ENCODE measurements at places on chromosomes 16 and 17.

DNA sequence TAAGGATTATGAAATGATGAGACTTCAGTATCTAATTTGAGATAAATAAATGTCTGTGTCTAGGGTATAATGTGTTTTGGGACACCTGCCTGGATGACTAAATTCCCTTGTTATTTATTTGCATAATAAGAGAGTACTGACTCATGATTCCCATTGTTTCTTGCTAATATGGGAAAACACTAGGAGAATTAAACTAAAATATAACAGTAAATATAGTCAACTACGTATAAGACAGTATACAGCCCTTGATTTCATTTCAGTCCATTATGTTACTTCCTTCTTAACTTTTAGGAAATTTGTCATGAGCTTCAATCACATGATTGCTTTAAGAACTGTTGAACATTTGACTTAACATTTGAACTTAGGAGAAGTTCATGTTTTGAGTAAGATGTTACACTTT lies 62.4 kb downstream of the VMP1 start:
- no peak for DNase-seq

GRCh38 chr16:85557083-85557970 lies 55.8 kb upstream of the GSE1 start:
- DNase-seq, result no peak

DNA sequence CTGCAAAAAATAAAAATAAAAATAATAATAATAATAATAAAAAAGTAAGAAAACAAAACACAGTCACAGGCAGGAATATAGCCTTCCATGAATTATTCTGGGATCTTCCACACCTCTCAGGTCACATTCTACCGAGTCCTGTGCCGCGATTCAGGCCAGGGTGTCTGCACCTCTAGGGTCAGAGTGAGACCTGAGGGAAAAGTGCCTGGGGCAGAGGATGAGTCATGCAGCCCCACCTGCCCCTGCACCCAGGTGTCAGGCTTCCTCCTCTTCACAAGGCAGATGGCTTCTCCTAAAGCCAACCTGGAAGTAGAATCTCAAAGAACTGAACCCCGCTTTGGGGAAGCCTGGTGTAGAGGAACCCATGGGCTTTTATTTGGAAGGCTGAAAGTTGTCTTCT lies 283.7 kb downstream of the CPPED1 start:
- DNase-seq, result no peak

DNA sequence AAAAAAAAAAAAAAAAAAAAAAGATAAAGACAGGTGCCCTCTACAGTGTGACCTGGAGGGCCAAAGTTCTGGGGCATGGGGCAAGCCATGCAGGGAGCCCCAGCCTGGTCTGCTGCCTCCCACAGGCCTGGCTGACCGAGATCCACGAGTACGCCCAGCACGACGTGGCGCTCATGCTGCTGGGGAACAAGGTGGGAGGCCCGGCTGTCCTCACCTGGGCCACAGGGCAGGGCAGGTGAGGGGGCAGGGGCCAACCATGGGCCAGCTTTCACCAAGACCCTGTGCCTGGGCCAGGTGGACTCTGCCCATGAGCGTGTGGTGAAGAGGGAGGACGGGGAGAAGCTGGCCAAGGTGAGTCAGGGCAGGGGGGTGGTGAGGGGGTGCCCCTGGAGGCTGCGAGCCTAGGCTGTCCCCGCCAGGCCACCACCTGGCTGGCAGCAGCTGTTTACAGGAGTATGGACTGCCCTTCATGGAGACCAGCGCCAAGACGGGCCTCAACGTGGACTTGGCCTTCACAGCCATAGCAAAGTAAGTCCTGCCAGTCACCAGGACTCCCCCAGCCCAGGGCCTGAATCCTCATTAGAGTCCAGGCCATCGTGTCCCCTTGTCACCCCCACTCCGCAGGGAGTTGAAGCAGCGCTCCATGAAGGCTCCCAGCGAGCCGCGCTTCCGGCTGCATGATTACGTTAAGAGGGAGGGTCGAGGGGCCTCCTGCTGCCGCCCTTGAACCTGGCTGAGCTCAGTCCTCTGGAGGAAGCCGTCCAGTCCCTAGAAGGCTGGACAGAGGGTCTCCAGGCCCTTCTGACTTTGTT lies 2.7 kb upstream of the TRAF7 start:
- no peak for DNase-seq

DNA sequence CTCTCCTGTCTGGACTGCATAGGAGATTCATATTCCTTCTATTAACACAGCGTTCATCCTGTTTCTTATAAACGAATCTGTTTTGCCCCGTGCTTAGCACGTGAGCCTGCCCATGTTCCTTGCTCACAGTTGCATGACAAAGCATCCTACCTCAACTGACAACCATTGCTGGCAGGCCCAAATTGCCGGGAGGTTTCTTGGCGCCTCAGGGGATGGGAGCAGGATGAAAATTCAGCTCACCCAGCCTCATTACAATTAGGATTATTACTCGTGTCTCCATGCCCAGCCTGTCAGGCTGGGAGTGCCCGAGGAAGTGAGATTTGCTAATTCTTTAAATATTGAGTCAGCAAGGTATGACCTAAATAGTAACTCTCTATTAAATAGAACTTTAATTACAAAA lies 36.7 kb upstream of the HELZ start:
- DNase-seq, result no peak

DNA sequence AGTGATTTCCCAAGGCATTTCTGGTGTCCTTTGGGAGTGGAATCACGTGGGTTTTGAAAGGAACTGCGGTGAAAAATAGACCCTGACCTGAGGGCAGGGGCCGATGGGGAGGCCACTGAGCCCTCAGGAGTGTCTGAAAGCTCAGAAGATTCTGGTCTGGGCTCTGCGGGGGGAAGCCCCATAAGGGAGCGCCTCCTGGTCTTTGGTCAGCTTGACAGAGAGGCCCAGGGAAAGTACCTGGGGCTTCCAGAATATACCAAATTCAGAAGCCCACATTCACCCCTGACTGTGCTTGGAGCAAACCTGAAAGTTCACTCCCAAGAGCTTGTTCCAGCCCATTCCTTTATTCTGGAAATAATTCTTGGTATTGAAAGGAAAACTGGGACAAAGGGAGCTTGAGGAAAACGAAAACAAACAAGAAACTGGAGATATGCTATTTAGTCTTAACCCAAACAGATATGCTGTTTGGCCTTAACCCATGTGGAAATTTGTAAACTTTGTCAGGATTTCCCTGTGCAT lies 23.2 kb upstream of the NAGLU start:
- no peak for DNase-seq

- DNase-seq, result no peak
These were observed 28.9 kb upstream of the RBFOX1 start for GRCh38 chr16:7303660-7304200.

- DNase-seq, result no peak
These were observed 29.0 kb upstream of the RNPS1 start for GRCh38 chr16:2296661-2297505.

GRCh38 chr17:43612515-43612914 lies 49.2 kb downstream of the MEOX1 start:
- no peak for DNase-seq

- no peak for DNase-seq
These were observed 16.6 kb downstream of the MLYCD start for GRCh38 chr16:83915491-83915890.

DNA sequence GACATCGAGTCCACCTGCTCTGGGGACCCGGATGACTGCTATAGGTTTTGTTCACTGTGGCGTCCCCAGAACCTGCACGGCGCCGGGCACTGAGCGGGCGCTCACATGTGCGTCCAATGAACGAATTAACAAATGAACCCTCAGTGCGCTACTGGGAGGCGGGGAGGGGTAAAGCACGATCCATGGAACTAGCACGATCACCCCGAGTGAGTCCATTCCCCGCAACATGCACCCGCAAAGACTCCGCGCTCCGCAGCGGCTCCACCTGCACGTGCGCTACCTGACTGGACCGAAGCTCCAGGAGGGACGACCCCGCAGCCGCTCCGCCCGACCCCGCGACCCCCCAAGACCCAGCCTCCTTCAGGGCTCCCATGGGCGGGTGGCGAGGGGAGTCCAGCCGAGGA lies 491 bp downstream of the TRAP1 start:
- DNase-seq, result peak; percentile 24

DNA sequence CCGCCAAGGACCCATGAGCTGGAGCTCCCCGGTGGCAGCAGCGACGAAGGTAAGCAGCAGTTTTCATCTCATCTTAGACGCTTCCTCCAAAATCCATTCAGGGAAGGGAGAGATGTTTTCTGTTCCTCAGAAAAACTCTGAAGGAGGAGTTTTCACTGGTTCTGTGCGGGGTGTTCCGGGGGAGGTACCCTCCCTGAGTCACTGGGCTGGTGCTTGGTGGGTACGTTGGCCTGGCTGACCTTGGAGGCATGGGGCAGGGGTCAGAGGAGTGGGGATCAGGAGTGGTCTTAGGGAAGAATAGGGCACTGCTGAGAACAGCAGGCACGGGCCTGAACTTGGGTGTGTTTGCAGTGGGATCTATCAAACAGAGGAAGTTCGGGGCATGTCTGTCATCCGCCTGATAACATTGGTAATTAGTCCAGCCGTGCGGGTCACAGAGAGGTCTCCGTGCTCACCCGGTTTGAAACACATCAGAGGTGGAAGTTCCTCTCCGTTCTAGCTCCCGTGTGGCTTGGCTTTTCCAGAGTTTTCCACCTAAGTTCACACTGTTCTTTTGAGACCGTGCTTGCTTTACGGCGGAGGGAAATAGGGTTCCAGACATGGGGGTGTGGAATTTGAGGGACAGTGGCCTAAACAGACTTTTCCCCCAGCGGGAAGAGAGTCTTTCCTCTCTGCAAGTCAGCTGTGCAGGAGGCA lies 59.6 kb upstream of the CIBAR2 start:
- no peak for DNase-seq

DNA sequence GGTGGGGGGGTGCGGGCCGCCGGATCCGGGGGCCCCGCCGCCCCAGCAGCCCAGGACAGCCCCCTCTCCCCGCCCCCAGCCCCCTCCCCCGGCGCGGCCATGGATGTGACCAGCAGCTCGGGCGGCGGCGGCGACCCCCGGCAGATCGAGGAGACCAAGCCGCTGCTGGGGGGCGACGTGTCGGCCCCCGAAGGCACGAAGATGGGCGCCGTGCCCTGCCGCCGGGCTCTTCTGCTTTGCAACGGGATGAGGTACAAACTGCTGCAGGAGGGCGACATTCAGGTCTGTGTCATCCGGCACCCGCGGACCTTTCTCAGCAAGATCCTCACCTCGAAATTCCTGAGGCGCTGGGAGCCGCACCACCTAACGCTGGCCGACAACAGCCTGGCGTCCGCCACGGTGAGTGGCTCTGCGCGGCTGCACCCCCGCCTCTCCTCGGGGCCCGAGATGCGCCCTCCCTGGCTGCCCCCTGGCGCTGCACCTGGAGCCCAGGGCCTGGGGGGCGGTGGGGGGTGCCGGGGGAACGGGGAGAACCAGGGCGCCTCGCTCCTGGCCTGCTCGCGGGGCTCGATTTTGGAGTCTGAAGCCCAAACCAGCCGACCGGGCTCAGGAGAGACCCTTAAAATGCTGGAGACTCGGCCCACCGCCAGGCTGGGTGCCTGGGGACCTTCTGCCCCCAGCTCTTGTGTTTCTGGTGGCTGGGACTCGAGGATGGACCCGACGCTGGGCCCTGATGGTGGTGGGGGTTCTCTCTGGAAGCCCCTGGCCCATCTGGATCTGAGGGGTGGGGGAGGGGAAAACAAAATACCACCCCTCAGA lies 744 bp downstream of the CMIP start:
- no peak for DNase-seq

- no peak for DNase-seq
These were observed 1.5 kb downstream of the MRPL10 start for GRCh38 chr17:47829870-47830269.

GRCh38 chr17:73262676-73263642 lies 1.3 kb upstream of the CPSF4L start:
- no peak for DNase-seq

DNA sequence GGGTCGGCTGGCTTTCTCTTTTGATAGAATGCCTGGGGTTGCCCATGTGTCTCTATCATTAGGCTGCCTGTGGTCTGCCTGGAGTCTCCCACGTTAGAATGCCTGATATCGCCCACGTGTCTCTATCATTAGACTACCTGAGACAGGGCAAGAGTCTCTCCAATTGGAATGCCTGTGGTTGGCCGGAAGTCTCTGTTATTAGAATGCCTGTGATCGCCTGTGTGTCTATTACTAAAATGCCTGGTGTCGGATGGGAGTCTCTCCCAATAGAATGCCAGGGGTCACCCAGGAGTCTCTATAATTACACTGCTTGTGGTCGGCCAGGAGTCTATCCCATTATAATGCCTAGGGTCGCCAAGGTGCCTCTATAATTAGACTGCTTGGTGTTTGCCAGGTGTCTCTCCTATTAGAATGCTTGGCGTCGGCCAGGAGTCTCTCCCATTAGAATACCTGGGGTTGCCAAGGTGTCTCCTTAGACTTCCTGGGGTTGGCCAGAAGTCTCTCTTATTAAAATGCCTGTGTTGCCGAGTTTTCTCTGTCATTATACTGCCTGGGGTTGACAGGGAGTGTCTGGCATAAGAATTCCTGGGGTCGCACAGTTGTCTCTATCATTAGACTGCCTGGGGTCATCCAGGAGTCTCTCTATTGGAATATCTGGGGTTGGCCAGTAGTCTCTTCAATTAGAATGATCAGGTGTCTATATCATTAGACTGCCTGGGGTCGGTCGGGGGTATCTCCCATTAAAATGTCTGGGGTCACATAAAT lies 2272.8 kb downstream of the TP53TG3F start:
- no peak for DNase-seq

DNA sequence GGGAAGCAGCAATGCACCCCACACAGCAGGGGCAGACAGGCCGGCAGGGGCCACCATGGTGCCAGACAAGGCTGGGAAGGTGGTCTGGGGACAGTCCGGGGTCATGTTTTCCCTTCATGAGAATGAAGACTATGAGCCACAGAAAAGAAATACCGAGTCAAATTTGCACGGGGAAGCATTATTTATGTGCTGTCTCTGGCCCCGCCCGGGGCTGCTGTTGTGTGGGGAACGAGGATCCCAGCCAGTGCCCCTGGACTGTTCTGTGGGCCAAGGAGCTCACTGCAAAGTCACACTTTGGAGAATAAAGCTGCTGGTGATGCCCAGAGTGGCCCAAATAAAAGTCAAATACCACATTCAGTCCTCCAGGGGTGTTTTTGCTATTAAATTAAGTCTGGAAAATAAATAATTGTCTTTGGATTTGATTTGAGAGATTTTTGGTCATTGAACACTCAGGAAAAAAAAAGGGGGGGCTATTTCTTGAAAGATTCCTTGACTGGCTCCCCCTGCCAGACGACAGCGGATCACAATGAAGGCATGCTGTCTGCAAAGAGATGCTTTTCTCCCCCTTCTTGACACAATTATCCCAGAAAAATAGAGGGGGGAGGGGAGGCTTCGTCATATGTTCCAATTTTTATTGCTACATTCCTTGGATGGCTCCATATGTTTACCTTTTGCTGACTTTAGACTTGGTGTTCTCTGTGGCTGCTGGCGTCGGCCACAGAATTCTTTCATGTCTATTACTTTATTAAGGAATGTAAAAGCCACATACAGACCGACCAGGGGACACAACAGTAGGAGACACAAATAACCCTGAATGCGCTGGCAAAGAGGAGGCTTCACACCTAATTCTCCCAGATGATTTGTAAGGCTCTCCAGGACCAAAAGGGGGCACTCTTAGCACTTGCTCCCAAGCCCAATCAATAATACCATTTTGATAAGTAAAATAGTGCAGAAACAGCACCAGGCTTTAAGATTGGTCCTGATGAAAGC lies 27.1 kb upstream of the ANKFN1 start:
- DNase-seq, result no peak

- DNase-seq, result no peak
These were observed 297.5 kb upstream of the XYLT1 start for GRCh38 chr16:17768257-17768656.

- no peak for DNase-seq
These were observed 4.7 kb upstream of the KRTAP3-1 start for GRCh38 chr17:41013606-41014005.

- DNase-seq, result no peak
These were observed 5.6 kb upstream of the SUPT4H1 start for GRCh38 chr17:58357312-58358297.
